Activated naive CD4-positive, alpha-beta T cell (primary cell): ENCODE measurements at places on chromosomes 4 and X.

DNA sequence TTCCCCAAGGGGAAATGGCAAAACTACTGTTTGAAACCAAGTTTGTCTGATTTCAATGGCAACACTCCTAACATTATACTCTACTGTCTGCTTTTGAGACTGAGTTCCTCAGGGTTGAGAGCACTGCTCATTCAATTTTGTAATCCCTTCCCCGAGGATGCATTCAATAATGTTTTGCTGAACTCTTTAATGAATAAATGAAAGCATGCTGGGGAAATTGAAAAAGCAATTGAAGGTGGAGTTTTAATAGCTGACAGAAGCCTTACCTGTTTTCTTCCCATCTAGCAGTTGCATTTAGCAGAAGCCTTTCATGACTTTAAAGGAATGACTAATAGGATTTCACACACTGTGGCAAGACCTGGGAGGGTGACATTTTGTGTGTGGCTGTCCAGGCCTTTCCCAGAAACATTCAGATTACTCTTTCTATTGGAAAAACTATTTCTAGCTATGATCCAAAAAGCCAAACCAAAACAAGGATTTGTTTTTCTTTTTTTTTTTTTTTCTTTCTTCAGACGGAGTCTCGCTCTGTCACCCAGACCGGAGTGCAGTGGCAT is 45.1 kb downstream of the DTHD1 start:
- no peak for DNase-seq

DNA sequence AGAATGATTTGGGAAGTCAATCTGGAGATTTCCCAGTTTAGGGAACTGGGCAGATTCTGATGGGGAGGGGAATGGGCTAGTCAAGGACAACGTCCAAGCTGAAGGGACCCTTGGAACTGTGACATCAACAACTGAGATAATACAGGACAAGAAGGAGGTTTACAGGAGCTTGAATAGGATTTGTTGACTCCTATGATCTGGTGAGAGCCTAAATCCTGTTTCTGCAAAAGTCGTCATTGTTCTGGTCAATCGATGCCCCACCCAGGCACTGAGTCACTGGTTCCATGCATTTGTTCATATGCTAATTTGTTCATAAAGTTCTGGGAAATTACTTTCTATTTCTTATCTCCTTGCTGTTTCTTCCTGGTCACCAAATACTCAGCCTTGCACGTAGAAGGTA is 15.3 kb upstream of the PDGFRA start:
- no peak for DNase-seq

DNA sequence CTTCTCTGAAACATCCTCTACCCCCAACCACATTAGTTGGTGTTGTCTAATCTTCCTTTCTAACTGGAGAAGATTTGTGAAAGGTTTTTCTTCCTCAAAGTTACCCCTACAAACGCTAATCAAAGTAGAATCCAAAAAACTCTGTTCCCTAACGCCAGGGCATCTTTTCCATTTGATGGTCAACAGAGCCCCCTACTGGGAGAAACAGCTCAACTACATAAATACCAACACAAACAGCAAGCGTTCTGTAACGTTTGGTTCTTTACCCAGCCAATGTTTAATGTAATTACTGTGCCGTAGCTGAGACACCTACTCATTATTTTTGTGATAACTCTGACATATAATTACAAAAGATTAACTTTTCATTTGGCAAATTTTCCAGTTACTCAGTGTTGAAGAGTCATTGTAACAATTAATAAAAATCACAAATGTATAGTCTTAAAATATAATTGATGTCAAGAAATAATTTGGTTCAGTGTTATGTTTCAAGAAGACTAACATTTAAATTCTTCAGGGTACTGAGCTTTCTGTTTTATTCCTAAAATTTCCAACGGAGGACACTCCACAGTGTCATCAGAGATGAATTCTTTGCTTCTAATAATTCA is 94.9 kb upstream of the TBC1D9 start:
- no peak for DNase-seq

- DNase-seq = peak; percentile 12
Measured at GRCh38 chrX:49230500-49231232, 2.5 kb downstream of the CACNA1F start.

DNA sequence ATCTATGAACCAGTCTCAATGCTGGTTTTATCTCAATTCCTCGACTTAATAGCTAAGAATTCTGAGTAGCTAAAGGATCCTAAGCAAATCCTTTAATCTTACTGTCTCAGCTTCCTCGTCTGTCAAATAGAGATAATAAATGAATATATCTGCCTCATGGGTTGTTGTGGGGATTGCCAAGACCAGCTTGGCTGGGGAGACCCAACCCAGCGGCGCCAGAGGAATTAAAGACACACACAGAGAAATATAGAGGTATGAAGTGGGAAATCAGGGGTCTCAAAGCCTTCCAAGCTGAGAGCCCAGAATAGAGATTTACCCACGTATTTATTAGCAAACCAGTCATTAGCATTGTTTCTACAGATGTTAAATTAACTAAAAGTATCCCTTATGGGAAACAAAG is 41.9 kb downstream of the SLC34A2 start:
- DNase-seq = no peak
